ENCODE measurements at places on chromosomes 13 and 19. TPM values are rescaled to one million over a fixed set of nuclear protein-coding genes. Genes with fewer than 3 reads are reported as not detected.

- no peak for DNase-seq
These were observed 49.8 kb downstream of the BICRA start for GRCh38 chr19:47658431-47659348.

DNA sequence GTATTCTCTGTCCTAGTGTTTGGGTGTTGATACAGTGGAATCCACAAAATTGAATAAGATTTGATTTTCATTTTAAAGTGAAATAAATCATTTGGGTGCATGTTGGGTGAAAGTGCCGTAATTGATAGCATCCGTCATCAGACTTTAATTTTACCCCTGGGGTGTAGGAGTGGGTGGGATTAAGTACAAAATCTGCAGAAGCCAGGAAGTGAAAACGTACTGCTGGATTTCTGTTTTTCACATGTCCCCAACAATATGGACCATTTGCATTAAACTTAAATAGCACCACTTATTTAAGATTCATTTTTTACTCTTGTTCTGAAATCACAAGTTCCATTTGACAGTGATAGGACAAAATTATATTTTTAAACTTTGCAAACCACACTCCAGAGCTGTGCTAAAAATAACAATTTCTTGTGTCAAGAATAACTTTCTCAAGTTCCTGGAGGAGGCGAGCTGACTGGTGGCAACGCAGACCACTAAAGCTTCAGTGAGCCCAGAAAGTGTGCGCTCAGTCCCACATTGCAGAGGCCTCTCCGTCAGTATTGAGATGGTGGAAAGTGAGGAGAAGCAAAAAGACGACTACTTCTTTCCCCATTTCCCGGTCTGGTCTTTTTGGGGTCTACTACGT, 71.3 kb downstream of the ARHGEF7 start:
- DNase-seq, result no peak

GRCh38 chr19:32671883-32672593, 2.9 kb downstream of the ANKRD27 start:
- DNase-seq, result peak; percentile 43

DNA sequence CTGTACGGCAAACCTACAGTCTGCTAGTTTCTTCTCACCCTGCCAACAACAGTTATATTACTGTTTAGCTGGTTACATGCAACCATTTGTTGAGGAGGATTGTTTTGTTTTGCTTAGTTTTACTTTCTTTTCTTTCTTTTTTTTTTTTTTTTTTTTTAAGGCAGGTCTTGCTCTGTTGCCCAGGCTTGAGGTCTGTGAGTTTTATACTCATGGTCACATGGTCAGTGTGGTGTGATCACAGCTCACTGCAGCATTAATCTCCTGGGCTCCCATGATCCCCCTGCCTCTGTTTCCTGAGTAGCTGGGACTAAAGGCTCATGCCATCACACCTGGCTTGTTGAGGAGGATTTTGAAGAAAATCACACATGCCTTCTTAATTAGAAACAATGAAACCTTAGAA, 505.6 kb downstream of the GPC5 start:
- no peak for DNase-seq

DNA sequence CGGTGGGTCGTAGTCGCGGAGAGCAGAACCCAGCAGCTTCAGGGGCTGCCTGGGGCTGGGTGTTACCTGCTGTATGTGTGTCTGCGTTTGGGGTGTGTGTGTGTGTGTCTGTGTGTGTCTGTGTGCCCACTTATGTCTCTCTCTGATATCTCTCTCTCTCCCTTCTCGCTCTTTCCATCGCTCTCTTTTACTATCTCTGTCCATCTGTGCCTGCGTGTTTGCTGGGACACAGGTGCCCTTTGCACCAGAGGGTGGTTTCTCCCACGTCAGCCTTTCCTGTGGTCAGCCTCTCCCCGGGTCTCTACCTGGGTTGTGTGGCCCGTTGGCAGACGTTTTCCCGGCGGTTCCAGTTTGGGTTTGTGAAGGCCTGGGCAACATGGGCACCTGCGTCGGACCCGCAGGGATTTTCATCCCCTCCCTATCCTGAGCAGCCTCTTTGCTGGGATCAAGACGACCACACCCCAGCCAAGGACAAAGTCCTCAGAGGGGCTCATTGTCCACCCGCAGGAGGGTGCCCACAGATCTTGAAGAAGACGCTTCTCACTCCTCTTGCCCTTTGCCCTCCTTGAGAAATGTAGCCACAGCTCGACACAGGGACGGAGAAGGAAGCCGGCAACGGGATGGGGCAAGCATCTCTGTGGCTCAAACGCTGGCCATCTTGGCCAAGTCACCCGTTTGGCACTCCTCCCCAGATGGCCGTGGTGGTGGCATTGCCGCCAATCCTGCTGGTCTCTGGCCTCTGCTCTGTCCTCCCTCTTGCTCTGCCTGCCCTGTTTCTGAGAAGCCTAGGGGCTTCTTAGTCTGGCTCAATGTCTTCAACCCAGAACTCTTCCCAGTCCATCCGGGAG, 43.3 kb downstream of the ZNF146 start:
- no peak for DNase-seq

DNA sequence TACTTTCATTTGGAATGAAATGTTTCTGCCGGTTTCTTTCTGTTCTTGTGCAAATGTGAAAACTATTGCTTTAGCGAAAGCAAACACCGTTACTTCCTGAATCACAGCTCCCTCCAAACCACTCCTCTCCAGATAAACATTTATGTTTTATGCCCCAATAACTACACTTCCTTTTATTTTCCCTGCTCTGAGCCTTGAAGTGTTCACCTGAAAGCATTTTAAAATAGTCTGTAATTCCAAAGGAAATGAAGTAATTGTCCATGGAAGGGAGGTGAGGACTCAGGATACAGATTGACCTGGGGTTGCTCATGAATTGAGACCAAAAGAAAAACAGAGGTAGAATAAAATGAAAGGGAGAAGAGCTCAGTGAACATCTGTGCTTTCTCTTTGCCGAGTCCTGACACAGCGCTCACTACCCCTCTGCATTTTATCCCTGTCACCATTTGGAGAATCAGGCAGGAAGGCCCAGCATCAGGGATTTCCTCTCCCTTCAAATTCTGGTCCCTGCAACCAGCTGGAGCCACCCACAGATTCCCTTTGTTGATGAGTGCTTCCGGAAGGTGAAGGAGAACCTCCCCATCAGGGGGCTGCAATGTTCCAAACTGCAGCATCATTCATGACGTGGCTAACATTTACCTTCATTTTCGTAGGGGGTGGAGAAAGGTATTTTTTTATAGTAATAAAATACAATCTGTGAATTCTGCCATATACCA, 171.9 kb downstream of the ITGBL1 start:
- DNase-seq, result peak; percentile 32

GRCh38 chr13:113051641-113052040, 54.0 kb upstream of the F7 start:
- DNase-seq, result no peak

- no peak for DNase-seq
These were observed 40.2 kb downstream of the ELL start for GRCh38 chr19:18481505-18482222.

DNA sequence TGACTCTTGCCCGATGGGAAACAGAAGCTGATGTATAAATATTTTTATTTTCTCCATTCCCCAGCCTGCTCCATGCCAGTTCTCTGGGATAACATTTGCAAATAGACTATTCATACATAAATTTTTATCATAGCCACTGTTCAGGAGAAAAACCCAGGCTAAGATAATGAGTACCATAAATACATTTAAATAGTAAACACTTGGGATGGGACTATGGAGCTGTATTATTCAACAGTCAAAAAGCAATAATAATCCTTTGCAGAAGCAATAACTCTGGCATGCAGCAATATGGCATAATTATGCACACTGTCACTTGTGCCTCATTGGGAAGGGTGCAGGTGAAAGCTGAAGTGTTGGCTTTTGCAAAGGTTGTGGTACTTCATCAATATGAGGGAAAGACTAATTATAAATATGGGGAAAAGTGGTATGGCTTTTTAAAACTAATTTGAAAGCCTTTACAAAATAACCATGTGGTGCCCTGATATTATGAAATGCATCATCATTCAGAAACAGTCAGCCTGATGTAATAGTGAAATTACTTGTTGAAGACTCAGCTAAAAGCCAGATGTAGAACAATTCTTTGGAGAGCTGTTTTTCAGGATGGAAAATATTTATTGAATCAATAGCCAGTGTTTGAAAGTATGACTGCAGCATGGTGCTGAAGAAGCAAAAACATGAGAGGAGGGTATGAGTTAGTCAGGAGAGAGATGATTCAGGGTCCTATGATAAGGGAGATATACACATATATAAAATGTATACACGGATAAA, 2476.7 kb downstream of the PCDH9 start:
- peak; percentile 69 for DNase-seq

SCAMP4 gene
- total RNA-seq, result 51.6 TPM

SBK3 gene
- total RNA-seq, result 0.25 TPM
